ENCODE measurements at places on chromosomes 6 and 20.
A peak's percentile ranks its signal among the peaks of the same experiment; 100 is the strongest.

DNA sequence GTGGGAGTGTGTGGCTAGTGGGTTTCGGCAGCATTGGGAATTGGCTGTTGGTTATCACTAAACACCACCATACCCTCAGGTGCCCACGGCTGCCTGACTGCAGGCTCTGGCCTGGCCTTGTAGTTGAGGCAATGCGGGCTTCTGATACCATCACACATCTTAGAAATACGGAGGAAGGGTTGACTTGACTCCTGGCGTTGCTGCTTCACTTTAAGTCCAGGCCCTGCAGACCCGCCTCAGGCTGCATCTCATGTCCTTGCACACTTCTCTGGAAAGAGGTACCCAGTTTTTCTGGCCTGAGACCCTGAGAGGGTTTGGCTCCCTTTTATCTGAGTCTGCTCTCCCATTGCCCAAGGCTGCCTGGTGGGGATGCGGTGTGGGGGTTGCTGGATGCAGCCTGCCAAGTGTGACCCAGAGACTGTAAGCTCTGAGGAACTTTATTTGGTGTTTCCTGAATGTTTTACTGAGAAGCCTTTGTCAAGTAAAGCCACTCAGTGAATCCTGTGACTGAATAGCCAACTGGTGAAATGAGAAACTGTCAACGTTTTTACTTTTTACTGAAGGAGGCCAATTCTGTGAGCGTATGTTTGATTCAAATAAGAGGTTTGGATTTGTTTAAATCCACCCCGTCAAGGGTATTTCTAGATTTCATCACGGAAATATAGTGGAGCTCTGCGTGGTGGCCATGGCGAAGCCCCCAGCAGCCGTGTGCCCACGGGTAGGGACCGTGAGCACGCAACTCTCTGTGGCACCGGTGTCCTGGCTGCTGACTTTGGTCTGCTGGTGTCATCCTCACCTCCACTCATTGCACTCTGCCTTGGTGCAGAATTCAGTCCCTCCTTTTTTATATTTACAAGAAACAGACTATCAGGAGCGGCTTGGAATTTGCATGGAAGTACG, 160.1 kb downstream of the DTNBP1 start:
- no peak for DNase-seq

GRCh38 chr20:24620937-24621519, 151.6 kb downstream of the SYNDIG1 start:
- DNase-seq = no peak

GRCh38 chr6:155444120-155444917, 11.3 kb downstream of the NOX3 start:
- peak; percentile 36 for DNase-seq

DNA sequence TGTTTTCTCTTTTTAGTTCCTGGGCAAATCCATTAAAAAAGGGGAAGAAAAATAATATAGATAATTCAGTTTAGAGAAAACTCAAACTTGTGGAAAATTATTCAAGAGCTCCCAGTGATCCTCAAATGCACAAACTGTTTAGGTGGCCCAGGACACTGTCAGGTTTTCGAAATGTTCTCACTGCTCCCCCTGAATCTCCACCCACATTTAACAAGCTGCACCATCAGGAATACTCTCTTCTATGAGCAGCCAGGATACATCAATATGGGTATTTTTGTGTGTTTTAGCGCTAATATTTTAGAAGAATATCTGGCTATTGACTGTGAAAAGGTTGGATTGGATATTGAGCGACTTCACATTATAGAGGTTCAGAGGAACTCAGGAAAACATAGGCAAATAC, 43.9 kb downstream of the OR2B2 start:
- DNase-seq = no peak

DNA sequence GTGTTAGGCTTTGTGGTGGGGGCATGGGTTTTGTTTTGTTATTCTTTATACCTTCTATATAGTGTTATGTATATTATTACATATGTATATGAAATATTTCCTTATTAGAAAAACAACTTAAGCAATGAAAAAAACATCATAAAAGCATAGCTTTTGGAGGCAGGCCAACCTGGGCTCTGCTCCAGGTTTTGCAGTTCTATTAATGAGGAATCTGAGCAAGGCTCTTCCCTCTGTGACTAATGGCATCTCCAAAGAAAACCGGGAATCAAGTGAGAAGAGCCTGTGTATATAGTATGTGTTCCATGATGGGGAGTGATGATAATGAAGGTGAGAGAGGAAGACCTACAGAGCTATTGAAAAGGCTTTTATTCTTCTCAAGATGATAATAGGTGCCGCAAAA, 291.1 kb downstream of the CLIC5 start:
- peak; percentile 96 for DNase-seq

- peak; percentile 38 for DNase-seq
Observed at GRCh38 chr20:8309634-8310033, 177.6 kb downstream of the PLCB1 start.

- no peak for DNase-seq
Observed at GRCh38 chr6:98014442-98015201, 731.6 kb upstream of the MMS22L start.

GRCh38 chr6:127107916-127108315, 10.6 kb upstream of the RSPO3 start:
- DNase-seq = no peak

GRCh38 chr6:115601509-115601908, 459.2 kb downstream of the FRK start:
- DNase-seq = no peak

DNA sequence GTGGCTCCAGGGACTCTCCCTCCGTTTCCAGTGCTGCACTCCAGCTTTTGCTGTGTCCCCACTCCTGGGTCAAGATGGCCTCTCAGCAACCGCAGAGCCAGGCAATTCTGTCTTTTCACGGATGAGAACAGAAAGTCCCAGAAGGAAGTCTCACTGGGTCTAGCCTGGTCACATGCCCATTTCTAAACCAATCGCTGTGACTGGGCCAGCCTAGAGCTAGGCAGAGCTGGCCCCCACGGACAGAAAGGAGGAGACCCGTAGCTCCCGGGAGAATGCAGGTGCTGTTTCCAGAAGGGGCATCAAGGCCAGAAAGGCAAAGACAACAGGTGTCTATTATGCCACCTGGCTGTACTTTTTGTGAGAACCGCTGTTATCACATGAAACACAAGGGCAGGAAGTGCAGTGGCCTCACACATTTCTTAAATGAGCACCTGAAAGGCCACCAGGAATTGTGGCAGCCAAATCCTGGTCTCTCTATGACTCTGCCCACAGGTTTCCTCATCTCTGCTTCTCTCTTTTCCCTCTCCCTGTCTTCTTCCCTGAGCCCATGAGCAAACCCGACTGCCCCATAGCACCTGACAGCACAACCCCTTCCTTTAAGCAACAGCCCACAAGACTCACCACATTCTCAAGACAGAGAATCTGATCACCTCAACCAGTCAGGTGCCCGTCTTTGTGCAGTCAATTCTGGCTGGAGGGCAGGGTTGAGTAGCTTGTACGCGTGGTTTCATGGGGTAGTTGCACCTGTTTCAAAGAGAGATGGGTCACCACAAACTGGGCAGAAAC, 37.1 kb upstream of the B4GALT5 start:
- DNase-seq = no peak

DNA sequence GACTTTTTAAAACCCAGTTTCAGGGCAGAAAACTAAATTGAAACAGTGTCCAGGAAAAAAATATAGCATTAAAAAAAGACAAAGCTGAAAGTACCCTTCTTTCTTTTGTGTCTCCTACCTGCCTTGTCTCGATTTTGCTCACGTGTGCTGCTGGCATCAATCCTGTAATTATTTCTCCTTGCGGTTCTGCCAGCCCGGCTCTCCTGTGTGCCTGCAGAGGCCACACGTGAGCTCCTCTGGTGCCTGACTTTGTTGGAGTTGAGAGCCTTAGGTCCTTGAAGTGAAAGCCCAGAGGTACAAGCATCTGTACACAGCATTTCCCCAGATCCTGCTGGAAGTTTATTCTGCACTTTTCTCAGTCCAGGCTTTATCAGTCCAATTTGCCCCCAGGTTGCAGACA, 36.5 kb downstream of the GHRH start:
- no peak for DNase-seq

GRCh38 chr6:2651961-2652360, 98.8 kb downstream of the MYLK4 start:
- DNase-seq = no peak

GRCh38 chr6:62285612-62286469, at the start of gene KHDRBS2:
TSS of gene KHDRBS2 (minus strand) at chr6:62286225.
- DNase-seq = peak; percentile 0

DNA sequence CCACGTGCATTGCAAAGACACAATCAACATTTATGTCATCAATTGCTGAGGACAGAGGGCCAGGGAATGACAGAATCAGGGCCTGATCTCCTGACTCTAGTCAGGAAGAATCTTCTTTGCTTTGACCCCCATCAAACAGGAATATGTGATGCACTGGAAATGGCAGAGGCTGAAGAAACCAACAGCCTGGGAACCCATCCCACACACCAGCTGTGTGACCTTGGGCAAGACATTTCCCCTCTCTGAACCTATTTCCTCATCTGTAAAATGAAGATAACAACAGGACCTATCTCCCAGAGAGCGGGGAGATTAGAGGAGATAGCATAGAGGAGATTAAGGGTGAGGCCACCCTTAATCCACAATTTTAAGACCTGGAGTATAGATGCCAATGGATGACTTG, 1.5 kb downstream of the HNF4A start:
- no peak for DNase-seq

DNA sequence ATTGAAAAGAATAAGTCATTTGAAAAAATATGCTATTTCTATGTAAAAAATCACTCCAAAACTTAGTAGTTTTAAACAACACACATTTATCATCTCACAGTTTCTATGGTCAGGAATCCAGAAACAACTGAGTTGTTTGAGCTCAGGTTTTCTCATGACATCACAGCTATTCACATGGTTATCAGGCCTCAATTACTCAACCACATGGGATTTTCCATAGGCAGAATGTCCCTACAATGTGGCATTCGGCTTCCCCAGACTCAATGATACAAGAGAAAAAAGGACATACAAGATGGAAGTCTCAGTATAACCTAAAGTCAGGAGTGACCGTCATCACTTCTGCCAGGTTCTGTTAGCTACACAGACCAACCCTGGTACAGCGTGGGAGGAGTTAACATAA, 3.4 kb upstream of the SLC35D3 start:
- DNase-seq = no peak

- no peak for DNase-seq
Observed at GRCh38 chr6:110325197-110325596, 33.0 kb downstream of the METTL24 start.

GRCh38 chr6:35141007-35141655, at the start of gene TCP11:
TSS of gene TCP11 (minus strand) at chr6:35141339. CDS start at chr6:35140870, 469 bp downstream.
- no peak for DNase-seq

DNA sequence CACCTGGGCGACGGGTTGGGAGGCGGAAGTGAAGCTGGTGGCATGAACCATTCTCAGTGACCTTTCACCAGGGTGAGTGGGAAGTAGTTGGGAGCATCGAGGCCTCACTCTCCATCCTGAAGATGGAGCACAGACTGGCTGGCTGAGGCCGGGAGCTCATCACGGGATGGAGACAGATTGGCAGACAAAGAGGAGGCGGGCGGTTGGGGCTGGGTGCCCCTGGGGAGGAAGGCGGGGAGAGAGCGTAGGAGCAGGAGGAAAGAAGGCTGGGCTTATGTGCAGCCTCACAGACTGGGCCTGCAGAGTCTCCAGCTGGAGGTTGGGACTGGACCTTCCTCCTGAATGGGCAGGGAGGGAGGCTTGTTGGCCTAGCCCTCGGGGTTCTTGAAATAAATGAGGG, 44.2 kb upstream of the SCRT2 start:
- no peak for DNase-seq

DNA sequence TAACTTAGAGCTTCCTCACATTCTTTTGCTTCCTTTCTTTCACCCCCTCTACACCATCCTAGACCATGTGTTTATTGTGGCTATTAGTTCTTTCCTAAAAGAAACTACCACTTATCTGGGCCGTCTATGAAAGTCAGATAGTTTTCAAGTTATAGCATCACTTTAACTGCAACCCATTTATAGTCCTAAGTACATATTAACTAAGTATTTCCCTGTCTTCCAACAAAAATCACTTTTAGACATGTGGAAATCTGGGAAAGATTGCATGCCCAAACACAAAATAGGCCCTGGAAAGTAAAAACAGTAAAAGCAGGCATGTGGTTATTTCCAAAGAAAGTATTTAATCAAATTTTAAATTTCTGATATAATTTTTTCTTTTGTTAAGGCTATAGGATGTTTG, 5.5 kb downstream of the MYLIP start:
- DNase-seq = no peak

Measured in fibroblast of skin of right biceps (primary cell).